ENCODE measurements at places on chromosomes 7 and 10.

DNA sequence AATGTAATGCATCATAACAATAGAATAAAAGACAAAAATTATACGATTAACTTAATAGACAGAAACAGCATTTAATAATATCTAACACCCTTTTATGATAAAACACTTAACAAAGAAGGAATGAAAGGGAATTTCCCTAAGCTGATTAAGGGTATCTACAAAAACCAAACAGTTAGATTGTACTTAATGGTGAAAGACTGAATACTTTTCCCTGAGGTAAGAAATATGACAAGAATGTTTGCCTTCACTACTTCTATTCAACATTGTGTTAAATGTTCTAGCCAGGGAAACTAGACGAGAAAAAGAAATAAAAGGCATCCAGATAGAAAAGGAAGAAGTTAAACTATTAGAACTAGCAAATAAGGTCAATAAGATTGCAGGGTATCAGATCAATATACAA lies 276.9 kb downstream of the BAMBI start:
- DNase-seq = no peak

DNA sequence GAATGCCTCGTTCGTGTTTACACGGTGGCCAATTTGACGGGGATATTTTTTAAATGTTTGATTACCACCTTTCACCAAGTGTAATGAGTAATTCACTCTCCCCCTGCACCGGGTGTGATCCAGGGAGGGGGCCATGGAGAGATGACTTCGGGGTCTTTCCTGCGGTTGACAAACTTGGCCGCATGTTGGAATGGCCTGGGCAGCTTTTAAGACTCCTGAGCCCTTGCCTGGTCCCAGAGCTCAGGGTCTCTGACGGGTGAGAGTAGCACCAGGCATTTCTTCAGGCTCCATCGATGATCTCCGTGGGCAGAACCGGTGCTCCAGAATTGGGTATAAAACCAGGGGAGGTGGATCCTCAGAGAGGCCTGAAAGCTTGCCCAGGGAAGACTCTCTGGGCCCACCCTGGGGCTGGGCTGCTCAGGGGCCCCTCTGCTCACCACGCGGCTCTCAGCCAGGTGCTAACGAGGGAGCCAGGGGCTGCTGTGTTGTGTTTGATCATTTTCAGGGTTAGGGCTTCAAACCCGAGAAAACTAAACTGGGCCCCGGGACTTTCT lies 882 bp downstream of the ZNF282 start:
- no peak for DNase-seq

- no peak for DNase-seq
Observed at GRCh38 chr7:124992851-124993562, 63.4 kb upstream of the POT1 start.

- DNase-seq = no peak
Observed at GRCh38 chr7:55099066-55099820, 80.4 kb downstream of the EGFR start.

GRCh38 chr7:1950452-1951158 lies 280.5 kb downstream of the ELFN1 start:
- no peak for DNase-seq

DNA sequence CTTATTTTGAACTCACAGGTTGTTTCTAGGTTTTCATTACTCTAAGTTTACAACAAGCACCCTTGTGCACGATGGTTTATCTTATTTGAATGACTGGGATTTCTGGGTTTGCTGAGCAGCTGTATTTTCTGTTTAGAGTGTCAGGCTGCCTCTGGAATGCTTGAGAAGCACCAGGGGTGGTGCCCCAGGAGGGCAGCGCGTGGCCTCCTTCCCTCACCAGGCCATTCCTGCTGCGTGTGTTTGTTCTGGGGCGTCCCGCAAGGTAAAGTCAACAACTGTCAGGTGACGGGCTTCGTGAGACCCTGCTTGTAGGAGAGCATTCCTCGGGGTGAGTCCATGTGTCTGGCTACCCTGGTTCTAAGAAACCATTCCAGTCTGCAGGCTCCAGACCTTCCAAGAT lies 54.9 kb downstream of the FAM171A1 start:
- no peak for DNase-seq
